ENCODE measurements at places on chromosomes 13 and 19.

- no peak for DNase-seq
These were observed 4.4 kb downstream of the LILRB4 start for GRCh38 chr19:54667217-54667616.

GRCh38 chr19:7779631-7780486 is 16.8 kb downstream of the CLEC4M start:
- no peak for DNase-seq

GRCh38 chr19:30332445-30333234 is 39.5 kb upstream of the ZNF536 start:
- no peak for DNase-seq

- no peak for DNase-seq
These were observed 1423.8 kb upstream of the MIR17HG start for GRCh38 chr13:89923736-89924135.

DNA sequence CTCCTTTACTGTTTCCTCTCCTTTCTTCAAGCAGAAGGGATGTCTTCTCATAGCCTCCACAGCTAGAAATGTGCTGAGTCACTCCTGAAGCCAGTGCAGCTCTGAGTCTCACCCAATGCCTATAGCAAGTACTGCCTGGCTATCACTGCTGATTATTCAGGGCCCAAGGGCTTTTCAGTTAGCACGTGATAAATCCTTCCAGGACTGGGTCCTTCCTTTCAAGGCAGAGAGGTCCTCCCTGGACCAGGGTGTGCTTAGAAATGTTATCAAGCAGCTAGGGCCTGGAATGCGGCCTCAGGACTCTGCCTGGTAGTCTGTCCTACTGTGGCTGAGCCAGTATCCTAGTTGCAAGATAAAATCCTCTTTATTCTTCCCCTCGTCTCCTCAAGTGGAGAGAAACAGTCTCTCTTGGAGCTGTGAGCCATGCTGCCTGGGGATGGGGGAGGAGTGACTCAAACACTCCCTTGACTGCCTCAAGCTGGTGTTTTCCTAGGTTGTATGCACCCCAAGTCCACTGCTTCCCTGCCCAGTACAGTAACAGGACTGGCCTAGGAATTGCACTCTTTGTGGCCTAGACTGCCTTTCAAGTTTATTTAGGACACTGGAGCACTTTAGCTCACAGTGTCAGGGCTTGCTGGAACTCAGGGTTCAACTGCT is 198.7 kb upstream of the SERP2 start:
- DNase-seq: peak; percentile 86

- peak; percentile 92 for DNase-seq
These were observed 23.4 kb downstream of the ZDHHC20 start for GRCh38 chr13:21435687-21436151.

DNA sequence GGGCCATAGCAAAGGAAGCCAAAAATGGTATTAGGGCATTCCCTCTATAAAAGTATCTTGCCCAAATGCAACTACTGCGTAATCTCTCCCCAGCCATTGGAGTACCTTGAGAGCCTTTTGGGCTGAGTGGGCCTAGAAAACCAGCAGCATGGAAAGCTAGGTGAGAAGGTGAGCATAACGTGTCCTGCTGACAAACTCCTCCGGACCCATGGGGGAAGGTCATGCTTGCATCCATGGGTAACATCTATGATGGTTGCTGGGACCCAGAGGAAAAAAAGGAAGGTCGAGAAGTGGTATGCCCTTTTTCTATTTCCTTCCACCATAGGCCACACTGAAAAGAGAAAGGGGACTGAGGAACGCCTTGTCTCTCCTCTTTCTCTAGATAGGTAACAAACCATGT is 57.4 kb downstream of the ZNF728 start:
- DNase-seq: peak; percentile 34

DNA sequence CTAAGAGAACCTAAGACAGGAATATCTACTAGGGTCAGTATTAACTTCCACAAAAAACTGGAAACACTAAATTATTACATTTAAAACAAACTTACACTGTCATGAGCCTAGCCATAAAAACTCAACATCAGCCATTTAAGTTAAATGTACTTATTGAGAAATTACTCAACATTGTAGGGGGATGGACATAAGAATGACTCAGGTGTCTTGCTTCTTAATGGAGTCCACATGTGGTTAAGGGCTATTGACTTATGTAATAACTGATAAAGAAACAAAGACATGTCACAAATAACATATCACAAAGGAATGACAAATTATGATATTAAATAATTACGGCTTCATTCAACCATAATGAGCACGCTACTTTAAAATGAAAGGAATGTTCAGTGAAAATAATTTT is 36.2 kb downstream of the CLDN10 start:
- peak; percentile 38 for DNase-seq

- no peak for DNase-seq
These were observed 6.3 kb downstream of the TEX101 start for GRCh38 chr19:43420954-43421353.

DNA sequence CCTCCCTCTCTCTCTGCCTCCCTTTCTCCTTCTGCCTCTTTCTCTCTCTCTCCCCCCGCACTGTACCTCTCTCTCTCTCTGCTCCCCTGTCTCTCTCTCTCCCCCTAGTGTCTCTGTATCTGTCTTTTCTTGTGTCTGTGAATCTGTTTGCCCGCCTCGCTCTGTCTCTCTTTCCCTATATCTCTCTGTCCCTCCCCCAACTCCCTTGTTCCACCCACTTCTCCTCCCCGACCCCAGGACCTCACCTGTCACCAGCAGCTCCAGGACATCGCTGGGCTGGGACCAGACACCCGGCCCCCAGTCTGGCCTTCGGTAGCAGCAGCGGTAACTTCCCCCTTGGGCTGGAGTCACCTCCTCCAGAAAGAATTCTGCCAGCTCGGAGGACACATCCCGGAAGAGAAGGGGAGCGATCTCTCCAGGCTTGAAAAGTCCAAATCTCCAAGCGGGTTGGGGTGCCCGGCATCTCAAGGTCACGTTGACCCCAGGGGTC is 3.9 kb downstream of the OSCAR start:
- peak; percentile 59 for DNase-seq

GRCh38 chr13:98305670-98306069 is 128.6 kb upstream of the RNF113B start:
- DNase-seq: no peak

DNA sequence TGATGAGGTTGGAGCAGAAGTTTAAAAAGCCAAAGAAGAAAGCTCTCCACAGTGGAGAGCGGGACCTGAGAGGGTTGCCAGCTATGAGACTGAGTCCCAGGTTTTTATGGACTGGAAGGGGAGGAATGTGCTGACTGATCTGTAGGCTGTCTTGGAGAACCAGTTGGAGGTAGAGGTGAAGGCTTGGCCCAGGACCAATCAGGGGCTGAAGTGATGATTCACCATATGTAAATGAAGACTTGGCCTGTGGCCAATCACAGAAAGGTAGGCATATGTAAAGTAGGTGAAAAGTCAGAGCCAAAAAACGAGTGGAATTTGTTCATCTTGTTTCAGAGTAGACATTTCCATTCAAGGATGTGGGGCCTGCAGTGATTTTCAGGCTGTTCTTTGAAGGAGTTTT is 17.5 kb upstream of the KBTBD6 start:
- no peak for DNase-seq

- peak; percentile 58 for DNase-seq
These were observed 70.6 kb upstream of the C13orf46 start for GRCh38 chr13:114044486-114044885.

- DNase-seq: peak; percentile 88
These were observed 9.8 kb upstream of the ZNF627 start for GRCh38 chr19:11587302-11587974.

DNA sequence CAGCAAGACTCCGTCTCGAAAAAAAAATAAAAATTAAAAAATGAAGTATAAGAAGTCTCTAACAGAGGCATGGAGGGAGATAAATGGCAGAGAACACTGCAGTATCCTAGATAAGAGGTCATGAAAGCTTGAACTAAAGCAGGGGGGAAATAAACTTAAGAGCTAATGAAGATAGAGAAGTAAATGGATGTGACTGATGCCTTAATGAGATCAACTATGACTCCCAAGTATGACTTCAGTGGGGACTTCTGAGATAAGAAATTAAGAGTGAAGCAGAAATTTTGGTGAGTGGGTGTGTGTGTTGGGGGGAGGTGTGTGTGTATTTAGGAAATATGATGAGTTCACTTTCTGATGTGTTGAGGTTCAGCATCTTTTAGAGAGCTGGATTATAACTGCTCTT is 55.1 kb downstream of the DIAPH3 start:
- DNase-seq: peak; percentile 69

- no peak for DNase-seq
These were observed 117.7 kb upstream of the CACNA1A start for GRCh38 chr19:13623716-13624710.

- no peak for DNase-seq
These were observed 310.7 kb downstream of the ITGBL1 start for GRCh38 chr13:101763191-101763590.
